ENCODE measurements at places on chromosomes 16 and 17.
A peak's percentile ranks its signal among the peaks of the same experiment; 100 is the strongest.

GRCh38 chr16:74942977-74943918 lies 41.7 kb downstream of the WDR59 start:
- DNase-seq = no peak

DNA sequence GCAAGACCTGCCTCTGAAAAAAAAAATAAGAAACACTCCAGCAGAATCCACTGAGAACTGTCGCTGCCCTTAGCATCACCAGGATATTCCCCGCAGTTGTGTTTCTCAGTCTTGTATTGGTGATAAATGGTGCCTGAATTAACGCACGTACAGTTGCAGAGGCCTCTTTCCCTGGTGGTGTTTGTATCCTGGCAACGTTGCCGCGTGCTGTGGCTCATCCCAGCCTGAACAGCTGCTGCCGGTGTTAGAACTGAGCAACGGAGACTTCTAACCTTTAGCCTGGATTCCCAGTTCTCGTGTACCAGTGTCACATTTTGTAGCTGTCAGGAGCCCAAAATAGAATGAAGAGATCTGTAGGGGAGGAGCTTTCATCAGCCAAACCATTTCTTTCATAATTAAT lies 4.8 kb downstream of the MLYCD start:
- no peak for DNase-seq

DNA sequence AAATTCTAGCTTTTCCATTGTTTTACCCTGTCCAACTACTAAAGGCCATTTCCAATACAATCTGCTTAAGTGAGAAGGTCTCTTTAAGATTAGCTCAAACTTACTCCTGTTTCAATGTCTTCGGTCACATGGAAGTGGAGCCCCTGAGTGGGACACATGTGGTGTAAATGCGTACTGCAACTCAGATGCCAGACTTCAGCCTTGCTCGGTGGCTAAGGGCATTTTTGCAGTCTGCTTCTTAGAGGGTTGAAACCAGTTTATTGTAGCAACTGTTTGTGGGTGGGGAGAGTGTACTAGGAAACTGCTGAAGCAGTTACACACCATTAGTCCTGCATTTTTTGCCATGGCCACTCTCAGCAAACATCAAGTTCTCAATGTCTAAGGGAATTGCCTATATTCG lies 140.6 kb downstream of the PARN start:
- DNase-seq = peak; percentile 47

GRCh38 chr17:37056622-37057021 lies 107.9 kb downstream of the AATF start:
- no peak for DNase-seq

DNA sequence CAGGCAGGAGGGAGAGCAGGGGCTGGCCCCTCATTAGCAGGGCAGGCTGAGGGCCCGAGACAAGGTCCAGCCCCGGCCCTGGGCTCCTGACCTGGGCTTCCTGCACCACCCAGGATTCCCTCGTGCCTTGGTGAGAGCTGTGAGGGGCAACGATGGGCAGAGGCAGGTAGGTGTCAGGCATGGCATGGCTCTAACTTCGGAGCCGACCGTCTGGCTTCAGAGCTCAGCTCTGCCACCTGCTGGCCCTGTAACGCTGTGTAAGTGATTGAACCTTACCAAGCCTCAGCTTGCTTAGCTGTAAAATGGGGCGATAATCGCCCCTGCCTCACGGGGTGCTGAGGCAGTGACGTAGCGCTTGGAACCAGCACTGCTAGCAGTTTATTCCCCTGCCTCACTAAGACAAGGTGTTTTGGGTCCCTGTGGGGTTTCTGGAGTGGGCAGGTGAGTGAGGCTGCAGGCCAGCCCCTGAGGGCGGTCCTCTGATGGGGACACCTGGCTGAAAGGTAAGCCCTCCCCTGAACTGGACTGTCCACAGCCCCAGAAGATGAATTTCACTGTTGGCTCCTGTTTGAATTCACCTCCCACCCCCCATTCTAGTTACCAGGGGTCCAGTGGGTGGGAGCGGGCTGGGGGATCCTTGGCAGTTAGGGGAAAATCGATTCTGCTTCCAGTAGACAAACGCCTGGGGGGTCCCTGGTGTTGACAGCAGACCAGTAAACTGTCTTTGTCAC lies 184.8 kb upstream of the GSE1 start:
- DNase-seq = peak; percentile 43

DNA sequence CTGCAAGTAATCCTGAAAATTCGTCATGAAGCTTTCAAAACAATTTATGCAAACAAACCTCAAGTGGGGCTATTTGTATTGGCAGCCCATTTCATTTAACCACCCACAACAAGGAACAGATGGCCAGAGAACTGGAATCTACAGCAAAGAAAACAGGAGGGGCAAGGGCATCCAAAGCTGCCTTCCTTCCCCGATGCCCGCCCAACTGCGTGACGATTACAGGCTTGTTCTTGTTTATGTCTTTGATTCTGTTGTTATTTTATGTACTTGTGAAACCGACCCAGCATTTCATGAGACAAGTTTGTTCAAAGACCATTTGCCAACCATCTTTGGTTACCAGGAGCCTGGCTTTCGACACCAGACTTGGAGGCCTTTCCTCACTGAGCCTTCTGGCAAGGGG lies 59.1 kb upstream of the IRX6 start:
- DNase-seq = no peak
